Activated CD8-positive, alpha-beta memory T cell treated with anti-CD3 and anti-CD28 coated beads for 4 hours (primary cell): ENCODE measurements at places on chromosomes 11 and 22.

DNA sequence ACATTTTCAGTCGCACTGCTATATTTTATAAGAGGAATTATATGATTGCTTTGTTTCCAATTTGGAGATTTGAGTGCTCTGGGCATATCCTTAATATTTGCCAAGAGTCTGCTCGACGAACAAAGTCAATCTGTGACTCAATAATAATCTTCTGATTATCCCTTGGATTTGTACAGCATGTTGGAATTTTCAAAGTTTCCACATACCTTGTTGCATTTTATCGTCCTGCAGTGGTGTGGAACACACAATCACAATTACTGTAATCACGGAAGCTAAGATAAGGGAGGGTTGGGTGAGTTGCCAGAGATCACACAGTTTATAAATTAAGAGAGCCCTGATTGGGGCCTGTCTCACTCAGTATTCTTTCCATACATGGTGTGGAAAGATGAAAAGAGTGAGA, 189.3 kb downstream of the GUCY1A2 start:
- no peak for DNase-seq

DNA sequence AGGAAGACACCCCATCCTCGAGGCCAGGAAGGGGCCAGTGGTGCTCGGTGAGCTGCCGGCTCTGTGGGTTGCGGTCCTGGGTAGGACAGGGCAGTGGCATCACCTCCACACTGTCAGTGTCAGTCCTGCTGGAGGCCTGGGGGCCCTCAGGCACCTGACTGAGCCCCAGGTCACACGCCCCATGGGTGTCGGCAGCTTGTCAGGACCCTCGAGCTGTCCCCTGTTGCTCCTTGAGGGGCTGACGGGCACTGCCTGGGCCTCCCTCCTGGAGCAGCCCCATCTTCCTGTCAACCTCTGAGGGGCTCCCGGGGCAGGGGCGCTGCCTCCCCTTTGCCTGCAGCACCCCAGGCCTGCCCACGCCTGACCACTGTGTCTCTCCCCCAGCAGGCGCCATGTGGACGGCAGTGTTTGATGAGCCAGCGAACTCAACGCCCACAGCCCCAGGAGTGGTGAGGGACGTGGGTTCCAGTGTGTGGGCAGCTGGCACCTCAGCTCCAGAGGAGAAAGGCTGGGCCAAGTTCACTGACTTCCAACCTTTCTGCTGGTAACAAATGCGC, 35.4 kb downstream of the SBF1 start:
- no peak for DNase-seq

DNA sequence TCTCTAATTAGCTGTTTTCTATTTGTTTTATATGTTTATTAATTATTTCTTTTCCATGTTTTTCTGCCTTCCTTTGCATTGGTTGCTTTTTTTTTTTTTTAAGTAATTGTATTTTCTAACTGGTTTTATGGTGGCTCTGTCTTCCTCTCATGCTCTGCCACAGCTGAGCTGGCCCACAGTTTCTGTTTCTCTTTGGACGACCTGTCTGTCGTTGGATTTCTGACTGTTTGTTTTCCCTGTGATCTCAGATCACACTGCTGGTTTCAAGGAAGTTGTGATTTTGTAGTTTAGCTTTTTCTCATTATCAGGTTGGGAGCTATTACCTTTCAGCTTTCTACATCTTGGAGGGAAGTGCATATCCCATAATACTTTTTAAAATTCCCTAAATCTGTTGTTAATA, 15.9 kb upstream of the OR6M1 start:
- DNase-seq, result no peak

- peak; percentile 48 for DNase-seq
Measured at GRCh38 chr11:69443138-69443967, 38.1 kb upstream of the LINC01488 start.

- DNase-seq, result no peak
Measured at GRCh38 chr22:28969401-28970168, 86.2 kb downstream of the ZNRF3 start.
